ENCODE measurements at places on chromosomes 6 and 20. TPM values are rescaled to one million over a fixed set of nuclear protein-coding genes. Genes with fewer than 3 reads are reported as not detected.

GRCh38 chr20:13891575-13891974 lies 98.8 kb downstream of the SEL1L2 start:
- H3K4me1 ChIP-seq = no peaks in the 10 kb centered on the region
- no peak overlapping the region for H3K27ac ChIP-seq
- no peaks in the 10 kb centered on the region for H3K36me3 ChIP-seq
- no peak overlapping the region for H3K4me3 ChIP-seq
- no peak for DNase-seq
- no peaks in the 10 kb centered on the region for H3K27me3 ChIP-seq

DNA sequence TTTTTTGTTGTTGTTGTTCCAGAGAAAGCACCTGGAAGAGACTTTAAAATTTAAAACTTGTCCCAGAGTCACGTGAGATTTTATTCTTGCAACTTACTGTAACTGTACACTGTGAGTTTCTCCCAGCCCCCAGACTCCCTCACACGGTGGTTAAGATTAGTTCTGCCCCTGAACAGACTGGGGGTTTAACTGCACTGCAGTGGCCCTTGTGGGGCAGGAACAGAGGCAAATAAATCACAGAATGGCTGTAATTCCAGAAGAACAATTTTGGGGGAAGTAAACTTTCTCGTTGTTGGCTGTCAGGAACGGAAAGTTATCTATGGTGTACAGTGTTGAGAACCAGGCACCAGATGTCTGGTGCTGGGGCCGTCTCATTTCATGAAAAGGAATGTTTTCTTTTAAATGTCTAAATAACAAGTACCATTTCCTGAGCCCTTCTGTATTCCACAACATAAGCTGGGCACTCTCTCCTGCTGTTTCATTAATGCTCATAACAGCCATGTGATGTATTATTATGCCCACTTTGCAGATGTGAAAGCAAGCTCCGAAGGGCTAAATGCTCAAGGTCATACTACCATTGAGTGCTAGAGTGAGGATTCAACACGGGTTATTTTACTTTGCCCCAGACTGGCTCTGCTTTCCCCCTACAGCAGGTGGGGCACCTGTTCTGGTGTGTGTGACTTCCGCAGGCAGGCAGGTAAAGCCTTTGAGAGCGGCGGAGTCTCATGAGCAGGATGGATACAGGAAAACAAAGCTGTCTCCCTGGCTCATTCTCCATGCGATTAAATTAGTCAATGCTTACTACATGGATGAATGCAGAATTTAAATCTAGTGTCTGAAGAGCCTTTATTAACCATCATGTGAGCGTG lies 30.5 kb downstream of the CNKSR3 start:
- peaks cover 64% of the 10 kb centered on the region for H3K4me1 ChIP-seq
- no peak overlapping the region for H3K4me3 ChIP-seq
- DNase-seq = no peak
- H3K27ac ChIP-seq = peak overlapping the region; percentile 21
- H3K27me3 ChIP-seq = no peaks in the 10 kb centered on the region

Gene DEFB112
- not detected for total RNA-seq

Gene CRISP2
- total RNA-seq = not detected

- DNase-seq = no peak
- H3K4me1 ChIP-seq = no peaks in the 10 kb centered on the region
- no peak overlapping the region for H3K27ac ChIP-seq
Measured at GRCh38 chr6:161348628-161348994, 74.8 kb upstream of the AGPAT4 start.

- H3K4me3 ChIP-seq = no peak overlapping the region
- H3K27me3 ChIP-seq = no peaks in the 10 kb centered on the region
- peaks cover 8% of the 10 kb centered on the region for H3K36me3 ChIP-seq
- no peaks in the 10 kb centered on the region for H3K4me1 ChIP-seq
Measured at GRCh38 chr20:48659858-48660257, 167.9 kb downstream of the PREX1 start.

Gene PTPRA
- 46.3 TPM for total RNA-seq

DNA sequence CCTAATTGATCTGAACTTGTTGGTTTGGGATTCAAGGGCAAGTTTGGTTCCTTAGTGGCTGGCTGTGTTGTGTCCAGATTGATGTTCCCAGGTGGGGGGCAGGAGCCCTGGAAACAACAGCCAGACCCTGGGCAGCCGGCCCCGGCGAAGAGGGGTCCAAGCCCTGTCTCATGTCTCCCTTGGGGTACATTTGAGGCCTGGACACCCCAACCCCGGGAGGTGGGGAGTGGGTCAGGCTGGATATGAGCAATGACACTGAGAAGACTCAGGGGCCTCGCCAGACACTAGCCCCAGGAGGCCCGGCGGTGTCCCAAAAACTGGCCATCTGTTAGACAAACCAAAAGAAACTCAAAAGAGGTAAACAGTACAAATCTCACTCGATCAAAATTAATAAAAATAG lies 79.6 kb downstream of the YTHDF1 start:
- no peak overlapping the region for H3K27ac ChIP-seq
- peaks cover 31% of the 10 kb centered on the region for H3K27me3 ChIP-seq
- no peaks in the 10 kb centered on the region for H3K4me1 ChIP-seq
- DNase-seq = no peak
- no peaks in the 10 kb centered on the region for H3K36me3 ChIP-seq

DNA sequence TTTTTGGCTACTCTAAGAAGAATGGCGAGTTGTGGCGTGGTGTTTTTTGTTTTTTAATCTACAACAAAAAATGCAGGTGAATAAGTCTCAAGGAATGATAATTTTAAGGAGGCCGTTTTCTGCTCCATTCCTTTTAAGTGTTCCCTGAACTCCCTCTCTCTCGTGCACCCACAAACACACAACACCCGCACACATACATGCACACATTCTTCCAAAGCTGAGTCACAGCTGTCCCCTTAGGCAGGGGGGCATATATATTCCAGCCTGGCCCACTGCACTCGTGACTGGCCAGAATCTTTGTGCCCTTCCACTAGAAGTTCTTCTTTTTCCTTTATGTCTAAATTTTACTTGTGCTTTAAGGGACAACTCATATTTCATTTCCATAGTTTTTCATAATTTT lies 405.7 kb downstream of the LMBRD1 start:
- no peaks in the 10 kb centered on the region for H3K27me3 ChIP-seq
- no peak overlapping the region for H3K4me3 ChIP-seq
- no peak overlapping the region for H3K27ac ChIP-seq
- DNase-seq = no peak
- H3K36me3 ChIP-seq = no peaks in the 10 kb centered on the region

DNA sequence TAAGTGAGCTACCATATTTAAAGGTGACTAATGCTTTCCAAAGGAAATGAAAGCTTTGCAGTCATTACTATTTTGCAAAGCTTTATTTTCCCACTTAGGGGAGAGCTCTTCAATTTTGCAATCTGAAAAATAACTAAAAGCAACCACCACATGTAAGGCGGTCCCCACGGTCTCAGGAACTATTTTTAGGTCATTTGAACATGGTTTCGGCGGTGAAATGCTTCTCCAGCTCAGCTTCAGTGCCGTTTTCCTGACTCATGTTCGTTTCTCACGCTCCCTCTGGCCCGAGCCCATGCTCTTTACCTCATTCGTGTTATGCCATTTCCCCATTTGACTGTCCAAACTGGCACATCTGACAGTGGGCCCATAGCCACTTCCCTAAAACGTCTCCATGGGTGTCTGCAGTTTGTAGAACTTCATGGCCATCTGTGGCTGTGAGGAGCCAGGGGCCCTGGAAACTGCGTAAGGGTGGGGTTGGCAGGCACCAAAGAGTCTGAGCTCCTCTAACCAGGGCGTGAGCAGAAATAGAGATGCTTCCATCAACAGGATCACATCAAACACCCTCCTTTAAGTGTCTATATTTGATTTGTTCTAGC lies 46.5 kb downstream of the ADTRP start:
- H3K27ac ChIP-seq = peak overlapping the region; percentile 70
- H3K4me1 ChIP-seq = peaks cover 17% of the 10 kb centered on the region
- no peaks in the 10 kb centered on the region for H3K27me3 ChIP-seq
- peak; percentile 81 for DNase-seq

Gene FOXS1
- total RNA-seq = 11.8 TPM

DNA sequence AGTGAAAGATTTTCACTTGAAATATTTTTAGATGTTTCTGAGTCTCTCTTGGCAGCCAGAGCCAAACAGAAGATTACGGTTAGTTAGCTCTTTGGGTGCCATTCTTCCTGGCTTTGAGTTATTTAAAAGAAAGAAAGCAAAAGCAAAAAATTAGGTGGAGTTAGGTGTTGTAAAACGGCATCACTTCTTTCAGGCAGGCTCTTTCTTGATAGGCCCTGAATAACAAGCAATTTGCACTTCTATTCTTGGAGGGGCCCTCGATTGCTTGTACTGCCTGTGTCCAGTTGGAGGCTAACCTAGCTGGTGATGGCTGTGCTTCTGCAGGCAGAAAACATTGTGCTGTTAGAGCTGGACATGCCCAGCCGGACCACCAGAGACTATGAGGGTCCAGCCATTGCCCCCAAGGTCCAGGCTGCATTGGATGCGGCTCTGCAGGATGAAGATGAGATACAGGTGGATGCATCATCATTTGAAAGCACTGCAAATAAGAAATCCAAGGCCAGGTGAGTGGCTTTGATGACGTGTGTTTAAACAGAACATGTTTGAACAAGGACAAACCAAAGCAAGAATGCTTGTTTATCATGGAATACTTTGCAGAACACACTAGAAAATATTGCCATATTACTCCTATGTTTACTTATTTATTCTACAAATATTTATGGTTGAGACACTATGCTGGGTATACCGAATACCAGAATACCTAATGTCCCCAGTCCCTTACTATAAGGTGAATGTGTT lies 28.1 kb upstream of the ASXL1 start:
- peaks cover 9% of the 10 kb centered on the region for H3K36me3 ChIP-seq
- no peaks in the 10 kb centered on the region for H3K27me3 ChIP-seq
- H3K4me1 ChIP-seq = no peaks in the 10 kb centered on the region
- DNase-seq = no peak
- no peak overlapping the region for H3K27ac ChIP-seq

- peak; percentile 36 for DNase-seq
- peaks cover 59% of the 10 kb centered on the region for H3K4me1 ChIP-seq
- H3K4me3 ChIP-seq = no peak overlapping the region
- no peaks in the 10 kb centered on the region for H3K27me3 ChIP-seq
- no peaks in the 10 kb centered on the region for H3K36me3 ChIP-seq
- peak overlapping the region; percentile 75 for H3K27ac ChIP-seq
Measured at GRCh38 chr20:1810926-1811620, 84.1 kb upstream of the SIRPA start.

Measured in tibial nerve (tissue), 4 donors.